Mucosa of descending colon (tissue), 3 donors: ENCODE measurements at places on chromosomes 7 and 10. TPM values are rescaled to one million over a fixed set of nuclear protein-coding genes. Genes with fewer than 3 reads are reported as not detected.
A peak's percentile ranks its signal among the peaks of the same experiment; 100 is the strongest.

The TMEM254 gene
- total RNA-seq = 26.9 TPM

The PIK3CG gene
- total RNA-seq = 3.1 TPM

The SPDYE11 gene
- not detected for total RNA-seq

The PRKCQ gene
- total RNA-seq = 1.6 TPM

The TMEM176B gene
- 401 TPM for total RNA-seq

The AGAP4 gene
- 19.1 TPM for total RNA-seq

The CCL24 gene
- 6.9 TPM for total RNA-seq

The CYP3A5 gene
- 241 TPM for total RNA-seq

The FXYD4 gene
- not detected for total RNA-seq

The ADIRF gene
- 127 TPM for total RNA-seq

The NRCAM gene
- total RNA-seq = 1.0 TPM

The ITGB1 gene
- 515 TPM for total RNA-seq

The PRRT4 gene
- not detected for total RNA-seq

GRCh38 chr10:112333452-112333851, 40.5 kb upstream of the ACSL5 start:
- DNase-seq = no peak

- no peak for DNase-seq
Measured at GRCh38 chr7:116977172-116977571, 23.9 kb downstream of the ST7 start.

DNA sequence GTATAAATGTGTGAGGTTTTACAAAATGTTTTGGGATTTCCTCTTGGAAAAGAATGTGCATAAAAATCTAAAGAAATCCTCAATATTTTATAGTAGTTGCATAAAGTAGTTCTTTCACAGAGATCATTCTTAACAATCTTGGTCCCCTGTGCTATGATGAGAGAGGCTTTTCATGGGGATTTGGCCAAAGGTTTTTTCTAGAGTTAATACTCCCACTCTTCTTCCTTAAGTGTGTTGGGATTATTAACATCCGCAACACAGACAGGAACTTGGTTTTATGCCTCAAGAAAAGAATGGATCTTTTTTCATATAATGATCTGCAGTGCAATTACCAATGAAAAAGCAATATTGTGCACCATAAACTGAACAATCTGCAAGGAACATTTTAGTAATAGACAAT, 71.5 kb downstream of the AGMO start:
- DNase-seq = no peak

DNA sequence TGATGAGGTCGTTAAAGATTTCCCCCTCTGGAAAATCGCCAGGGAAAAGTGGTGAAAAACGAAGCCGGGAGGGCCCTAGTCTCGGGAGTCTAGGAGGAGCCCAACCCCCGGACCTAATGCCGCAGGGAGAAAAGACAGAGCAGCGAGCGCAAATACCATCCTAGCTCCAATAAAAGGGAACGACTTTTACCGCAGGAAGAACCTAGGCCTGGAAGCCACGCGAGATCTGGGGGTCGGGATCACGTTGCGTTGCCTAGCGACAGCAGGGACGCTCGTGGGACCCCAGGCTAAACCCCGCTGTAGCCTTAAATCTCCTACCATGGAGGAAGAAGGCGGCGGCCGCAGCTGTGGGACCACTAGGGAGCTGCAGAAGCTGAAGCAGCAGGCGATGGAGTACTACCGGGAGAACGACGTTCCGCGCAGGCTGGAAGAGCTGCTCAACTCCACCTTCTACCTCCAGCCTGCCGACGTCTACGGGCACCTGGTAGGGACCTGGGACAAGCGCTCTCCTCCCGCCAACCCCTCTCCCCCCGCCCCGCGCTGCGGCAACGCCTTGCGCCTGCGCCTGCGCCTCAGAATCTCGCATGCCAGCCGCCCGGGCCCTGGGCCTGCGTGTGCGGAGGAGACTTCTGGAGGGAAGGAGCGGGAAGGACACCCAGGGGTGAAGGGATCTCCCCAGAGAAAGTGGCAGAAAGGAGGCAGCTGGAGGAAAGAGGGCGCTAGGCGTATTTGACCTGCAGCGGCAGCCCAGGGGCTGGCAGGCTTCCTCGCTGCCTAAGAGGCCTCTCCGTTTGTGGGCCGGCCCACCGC, at the start of gene ENO4:
ENO4 (plus strand) TSS at position 252 of the 810 bp plus-strand sequence; CDS start at position 320, 68 bp downstream.
- peak; percentile 89 for DNase-seq

DNA sequence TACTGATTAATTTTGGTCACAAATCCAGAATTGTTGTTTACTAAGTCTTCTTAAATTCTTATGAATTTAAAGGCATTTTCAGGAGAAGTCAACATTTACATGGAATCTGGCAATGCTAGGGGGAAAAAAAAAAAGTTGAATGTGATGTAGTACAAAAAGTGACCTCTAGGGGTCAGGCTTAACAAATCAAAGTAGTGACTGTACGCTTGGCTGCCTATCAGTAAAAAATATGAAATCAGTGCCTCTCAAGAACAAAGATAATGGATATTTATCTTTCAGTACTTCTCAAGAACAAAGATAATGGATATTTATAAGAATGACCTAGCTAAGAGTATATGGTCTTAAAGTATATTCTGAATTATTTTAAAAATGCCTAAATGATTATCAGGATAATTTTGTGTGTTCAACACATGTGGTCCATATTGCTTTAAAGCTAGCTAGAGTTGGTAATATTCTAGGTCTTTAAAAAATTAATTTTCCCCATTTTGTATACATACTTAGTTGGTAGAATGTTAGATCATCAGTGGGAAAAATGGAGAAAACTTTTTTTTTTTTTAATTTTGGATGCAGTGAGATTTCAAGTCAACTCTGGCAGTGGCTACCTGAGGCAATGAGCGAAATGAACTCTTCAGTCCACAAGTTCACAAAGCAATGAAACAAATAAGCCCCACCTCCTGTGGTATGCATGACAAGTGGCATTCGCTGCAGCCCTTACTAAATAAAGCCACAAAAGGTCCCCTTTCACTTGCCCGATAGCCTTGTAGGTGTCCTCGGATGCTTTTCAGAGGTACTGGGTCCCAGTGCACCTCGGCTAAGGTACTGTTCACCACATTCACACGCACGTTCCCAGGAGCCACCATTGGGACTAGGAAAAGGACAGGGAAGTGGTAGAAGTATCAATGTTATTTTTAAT, 51.2 kb upstream of the LAMB4 start:
- no peak for DNase-seq

DNA sequence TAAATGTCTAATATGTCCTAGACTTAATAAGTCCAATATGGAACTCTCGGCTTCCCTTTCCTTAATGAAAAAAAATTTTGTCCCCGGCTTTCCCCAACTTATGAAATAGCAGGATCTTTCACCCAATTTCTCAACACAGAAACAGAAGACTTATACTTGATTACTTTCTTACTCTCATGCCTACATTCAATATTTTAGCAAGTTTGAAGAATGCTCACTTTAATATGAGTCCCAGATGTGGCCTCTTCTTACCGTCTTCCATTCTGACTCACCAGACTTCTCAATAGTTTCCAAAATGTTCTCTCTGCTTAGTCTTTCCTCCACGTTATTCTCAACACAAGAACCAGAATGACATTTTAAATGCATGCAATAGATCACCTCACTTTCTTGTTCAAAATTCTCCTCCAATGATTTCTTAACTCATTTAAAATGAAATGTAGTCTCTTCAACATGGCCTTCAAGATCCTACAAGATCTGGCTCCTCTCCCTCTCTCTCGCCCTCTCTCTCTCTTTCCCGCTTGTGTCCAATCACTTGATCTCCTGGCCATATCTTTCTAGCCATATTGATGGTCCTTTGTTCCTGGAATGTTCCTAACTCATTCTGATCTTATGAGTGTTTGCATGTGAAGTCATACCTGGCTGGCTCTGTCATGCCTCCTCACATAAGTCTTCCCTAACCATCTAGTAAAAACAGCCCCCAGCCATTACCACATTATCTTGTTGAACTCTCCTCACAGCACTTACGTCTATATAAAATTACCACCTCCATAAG, 119.7 kb upstream of the FAM3C start:
- no peak for DNase-seq

DNA sequence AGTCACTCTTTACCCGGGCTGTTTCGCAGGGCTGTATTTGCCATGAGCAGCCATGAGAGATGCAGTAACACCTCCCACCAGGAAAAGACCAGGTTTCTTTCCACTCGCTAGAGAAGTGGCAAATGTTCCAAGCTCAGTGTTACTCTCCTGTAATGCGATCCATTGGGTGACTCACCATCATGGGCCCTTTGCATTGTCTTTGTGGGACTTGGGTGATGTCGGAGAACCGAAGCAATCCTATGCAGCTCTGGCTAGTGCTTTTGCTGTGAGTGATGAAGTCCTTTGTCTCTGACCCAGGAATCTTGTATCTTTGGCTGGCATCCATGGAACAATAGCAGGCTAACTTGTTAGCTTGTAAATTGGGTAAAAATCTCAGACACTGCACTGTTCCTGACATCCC, 40.0 kb downstream of the GHRHR start:
- DNase-seq = no peak

DNA sequence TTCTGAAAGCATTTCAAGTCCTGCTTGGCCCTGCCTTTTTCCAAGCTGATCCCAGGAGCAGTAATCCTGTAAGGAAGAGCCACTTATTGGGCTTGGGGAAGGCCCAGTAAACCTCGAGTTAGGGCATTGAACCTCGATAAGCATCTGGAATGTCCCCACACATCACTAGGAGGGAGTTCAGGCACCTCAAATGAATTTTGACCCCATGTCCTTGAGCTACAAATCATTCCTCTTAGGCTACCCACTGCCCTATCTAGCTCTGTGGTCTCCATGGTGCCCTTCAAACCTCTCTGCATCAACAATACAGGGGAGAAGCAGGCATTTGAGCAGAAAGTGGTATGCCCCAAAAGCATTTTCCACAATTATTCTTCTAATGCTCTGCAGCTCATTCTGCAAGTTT, 33.7 kb downstream of the ZNF503 start:
- DNase-seq = no peak

GRCh38 chr10:55223352-55223751, 422.3 kb upstream of the PCDH15 start:
- no peak for DNase-seq

GRCh38 chr10:74097776-74098175, 52.9 kb downstream of the AP3M1 start:
- no peak for DNase-seq

DNA sequence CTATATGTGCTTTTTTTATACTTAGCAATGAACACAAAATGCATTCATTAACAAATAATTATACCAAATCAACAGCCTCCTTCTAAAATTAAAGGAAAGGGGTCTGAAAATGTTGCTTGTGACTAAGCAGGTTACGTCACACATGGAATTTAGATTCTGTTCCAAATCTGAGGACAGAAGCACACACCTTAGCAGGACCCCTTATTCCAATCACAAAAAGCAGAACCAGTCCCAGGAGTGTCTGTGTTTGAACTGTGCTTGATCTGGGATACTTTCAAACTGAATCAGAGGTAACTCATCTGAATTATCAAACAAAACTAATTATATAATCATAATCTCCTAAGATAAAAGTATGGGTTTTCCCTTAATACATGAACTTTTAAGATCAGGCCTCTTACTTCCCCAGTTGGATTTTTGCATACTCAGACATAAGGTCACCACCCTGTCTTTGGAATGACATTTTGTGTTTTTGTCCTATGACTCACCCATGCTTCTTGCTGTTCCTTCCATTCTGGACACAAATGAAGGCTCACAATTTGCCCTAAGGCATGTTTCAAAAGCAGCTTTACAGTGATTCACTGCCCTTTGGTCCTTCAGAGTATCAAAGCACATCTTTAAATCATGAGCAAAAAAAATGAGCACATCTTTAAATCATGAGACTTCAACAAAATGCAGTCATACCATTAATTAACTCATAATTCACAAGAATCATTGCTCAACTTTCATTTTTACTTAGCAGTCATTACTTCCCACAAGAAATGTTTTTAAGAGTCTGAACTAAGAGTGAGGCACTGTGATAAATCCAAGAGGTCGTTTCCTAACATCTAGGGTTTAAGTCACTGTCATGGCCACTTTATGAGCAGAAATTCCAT, 35.5 kb downstream of the SEMA3C start:
- no peak for DNase-seq

- peak; percentile 58 for DNase-seq
Measured at GRCh38 chr10:84179059-84179710, 5.6 kb downstream of the GPR15LG start.

GRCh38 chr10:17742918-17743317, 9.1 kb upstream of the TMEM236 start:
- DNase-seq = peak; percentile 80

- DNase-seq = no peak
Measured at GRCh38 chr10:47078393-47079203, 167.4 kb downstream of the PTPN20 start.

DNA sequence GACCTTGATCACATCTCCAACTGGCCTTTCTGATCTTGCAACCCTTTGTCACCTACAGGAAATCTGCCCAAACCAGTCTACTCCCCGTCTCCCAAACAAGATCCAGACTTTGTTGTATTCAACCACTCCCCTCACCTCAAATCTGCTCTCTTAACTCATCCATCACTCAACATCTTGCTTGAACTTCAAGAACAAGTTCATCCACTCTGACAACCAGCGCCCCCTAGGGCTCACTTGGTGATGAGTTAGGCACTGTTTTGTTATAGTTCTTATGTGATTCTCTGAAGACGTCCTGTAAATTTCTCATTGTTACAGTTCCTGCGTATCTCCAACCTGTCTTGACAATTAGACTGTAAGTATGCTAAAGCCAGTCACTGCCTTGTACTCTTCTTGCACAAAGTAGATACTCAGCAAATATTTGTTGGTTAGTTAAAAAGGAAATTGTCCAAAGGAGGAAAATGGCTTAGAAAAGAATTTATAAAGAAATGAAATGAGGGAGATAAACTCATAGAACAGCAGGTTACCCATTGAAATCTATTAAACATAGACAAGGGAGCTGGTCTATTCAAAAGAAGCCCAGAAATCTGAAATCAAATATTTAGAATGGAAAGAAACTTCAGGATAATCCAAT, 5.3 kb downstream of the FRMD4A start:
- no peak for DNase-seq

GRCh38 chr7:32051128-32051527, 19.1 kb downstream of the PDE1C start:
- no peak for DNase-seq

DNA sequence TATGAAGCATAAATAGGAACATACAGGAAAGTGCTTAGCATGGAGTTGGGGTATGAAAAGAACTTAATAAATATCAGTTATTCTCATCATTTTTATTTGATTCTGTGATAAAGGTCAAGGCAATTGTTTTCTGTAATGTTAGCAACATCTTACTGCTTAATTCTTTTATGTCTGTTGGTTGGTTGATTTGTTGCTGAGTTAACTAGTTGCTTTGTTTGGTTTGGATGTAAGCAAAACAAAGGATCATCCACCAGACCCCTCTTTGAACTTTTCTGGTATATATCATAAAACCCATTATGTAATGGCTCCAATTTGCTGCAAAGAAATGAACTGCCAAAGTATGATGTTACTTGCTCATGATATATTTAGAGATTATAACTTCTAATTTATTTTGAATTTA, 44.5 kb downstream of the CH25H start:
- no peak for DNase-seq

GRCh38 chr10:12807096-12807755, 194.3 kb downstream of the CCDC3 start:
- no peak for DNase-seq

- no peak for DNase-seq
Measured at GRCh38 chr7:33093266-33093665, 15.9 kb downstream of the RP9 start.
